ENCODE measurements at places on chromosomes 11 and 22.

GRCh38 chr11:2750682-2751522 lies 51.1 kb upstream of the KCNQ1OT1 start:
- DNase-seq = no peak

DNA sequence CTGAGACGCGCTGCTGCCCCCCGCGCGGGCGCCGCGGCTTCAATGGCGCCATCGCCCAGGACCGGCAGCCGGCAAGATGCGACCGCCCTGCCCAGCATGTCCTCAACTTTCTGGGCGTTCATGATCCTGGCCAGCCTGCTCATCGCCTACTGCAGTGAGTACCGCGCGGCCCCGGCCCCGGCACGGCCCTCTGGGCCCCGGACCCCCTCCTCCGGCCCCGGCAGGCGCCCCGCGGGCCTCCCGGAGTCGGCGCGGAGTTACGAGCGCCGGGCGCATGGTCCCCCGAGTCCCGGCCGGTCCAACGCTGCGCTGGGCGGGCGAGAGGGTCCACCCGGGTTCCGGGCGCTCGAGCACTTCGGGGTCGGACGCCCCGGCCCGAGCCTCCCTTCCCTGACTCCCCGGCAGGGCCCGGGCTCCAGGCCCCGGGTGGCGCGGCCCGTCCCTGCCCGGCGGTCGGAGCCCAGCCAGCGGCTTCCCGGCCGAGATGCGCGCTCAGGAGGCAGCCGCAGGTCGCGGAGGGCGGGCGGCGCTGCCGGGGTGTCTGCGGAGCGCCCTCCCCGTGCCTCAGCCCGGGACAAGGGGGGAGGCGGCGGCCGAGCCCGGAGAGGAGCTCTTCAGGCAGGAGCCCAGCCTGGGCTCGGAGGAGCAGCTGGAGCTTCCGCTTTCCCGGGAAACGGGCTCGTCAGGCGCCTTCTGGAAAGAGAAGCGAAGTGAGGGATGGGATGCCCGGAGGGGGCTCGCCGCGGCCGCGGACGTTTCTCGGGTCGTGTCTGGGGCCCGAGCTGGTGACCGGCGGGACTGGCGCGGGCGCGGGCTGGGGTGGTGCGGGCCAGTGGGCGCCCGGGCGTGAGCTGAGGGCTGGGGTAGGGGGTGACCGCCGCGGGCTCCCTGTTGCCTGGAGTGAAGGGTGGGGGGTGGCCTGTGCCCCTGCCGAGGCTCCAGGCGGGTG lies 1337.8 kb downstream of the BRD1 start:
- DNase-seq = no peak

- DNase-seq = no peak
These were observed 179.3 kb upstream of the RAG2 start for GRCh38 chr11:36777311-36777710.

GRCh38 chr11:76380159-76380976 lies 564 bp downstream of the THAP12 start:
- DNase-seq = no peak

GRCh38 chr11:34446386-34446785 lies 7.7 kb downstream of the CAT start:
- no peak for DNase-seq

- no peak for DNase-seq
These were observed 353.4 kb downstream of the TENM4 start for GRCh38 chr11:79087238-79087960.

DNA sequence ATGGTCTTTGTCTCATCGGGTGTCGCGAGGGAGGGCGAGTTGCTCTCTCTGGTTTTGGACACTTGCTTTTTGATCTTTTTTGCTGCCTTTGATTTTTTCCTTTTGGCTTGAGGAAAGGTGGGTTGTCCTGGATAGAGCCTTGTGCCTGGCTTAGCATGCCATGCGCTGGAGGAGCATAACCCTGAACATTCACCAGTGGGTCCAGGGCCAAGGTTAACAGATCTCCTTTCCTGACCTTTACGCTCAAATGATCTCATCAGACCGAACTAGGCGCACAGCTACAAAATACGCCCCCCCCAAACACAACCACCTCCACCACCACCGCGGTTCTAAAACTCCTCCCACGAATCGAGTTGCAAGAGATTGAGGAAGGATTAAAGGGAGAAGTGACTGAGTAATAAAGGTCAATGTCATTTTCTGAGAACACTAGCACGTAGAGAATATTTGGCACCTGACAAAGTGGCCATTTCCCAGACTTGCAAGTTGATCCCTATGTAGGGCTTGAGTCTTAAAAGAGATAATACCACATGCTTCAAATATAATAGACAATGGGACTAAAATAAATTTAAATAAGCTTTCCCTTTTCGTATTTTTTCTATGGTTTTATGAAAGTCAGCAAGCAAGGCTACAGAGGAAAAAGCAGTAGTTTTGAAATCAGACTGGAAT lies 48.7 kb upstream of the CADM1 start:
- no peak for DNase-seq

DNA sequence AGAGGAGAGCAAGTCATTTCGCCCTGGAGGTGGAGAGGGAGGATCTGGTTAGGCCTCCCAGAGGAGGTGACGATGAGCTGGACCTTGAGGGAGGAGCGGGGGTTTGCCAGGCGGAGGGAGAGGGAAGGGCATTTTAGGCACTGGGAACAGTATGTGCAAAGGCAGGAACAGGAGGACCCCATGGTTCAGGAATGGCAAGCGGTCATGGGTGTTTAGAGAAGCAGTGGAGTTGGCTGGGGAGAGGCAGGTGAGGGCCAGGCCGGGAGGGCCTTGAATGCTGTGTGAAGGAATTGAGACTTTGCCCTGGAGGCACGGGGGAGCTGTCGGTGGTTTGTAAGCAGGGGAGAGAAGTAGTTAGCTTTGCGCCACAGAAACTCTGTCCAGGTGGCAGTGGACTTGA lies 10.3 kb downstream of the PRDM11 start:
- no peak for DNase-seq

- DNase-seq = no peak
These were observed 10.8 kb downstream of the BLID start for GRCh38 chr11:122105044-122105758.

DNA sequence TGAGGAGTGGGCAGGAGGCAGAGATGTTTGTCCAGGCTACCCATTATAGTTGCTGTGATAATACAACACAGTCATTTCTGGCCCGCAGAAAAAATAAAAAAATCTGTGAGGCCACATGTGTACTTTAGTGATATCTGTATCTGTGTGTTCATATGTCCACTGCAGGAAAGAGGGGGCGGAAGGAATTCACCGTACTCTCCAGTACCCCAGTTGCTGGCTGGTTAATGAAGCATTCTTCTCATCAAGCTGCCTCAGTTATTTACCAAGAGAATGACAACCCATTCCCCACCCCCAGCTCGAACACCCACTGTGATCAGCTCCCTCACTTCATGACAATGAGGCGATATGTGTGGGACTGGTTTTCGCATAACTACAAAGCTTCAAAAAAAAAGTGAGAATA lies 309.3 kb downstream of the SOX6 start:
- no peak for DNase-seq

- no peak for DNase-seq
These were observed 142.3 kb downstream of the RBFOX2 start for GRCh38 chr22:35886309-35886708.

DNA sequence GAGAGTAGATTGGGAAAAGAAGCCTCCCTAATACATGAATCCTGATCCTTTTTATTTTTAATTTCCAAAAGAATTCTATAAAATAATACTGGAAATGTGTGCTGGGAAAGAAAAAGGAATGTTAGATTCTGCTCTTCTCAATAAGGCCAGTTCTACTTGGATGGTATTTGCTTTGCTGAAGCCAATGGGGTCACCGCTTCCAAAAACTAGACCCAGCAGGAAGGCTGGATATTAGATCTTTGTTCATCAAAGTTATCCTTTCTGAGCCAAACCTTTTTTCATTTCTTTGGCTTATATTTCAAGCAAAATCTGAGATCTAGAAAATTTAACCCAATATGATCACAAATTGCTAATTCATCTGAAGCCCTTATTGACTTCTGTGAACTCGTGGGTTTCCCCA lies 41.4 kb downstream of the SCUBE2 start:
- no peak for DNase-seq

GRCh38 chr22:40250608-40251007 lies 72.9 kb downstream of the TNRC6B start:
- no peak for DNase-seq

DNA sequence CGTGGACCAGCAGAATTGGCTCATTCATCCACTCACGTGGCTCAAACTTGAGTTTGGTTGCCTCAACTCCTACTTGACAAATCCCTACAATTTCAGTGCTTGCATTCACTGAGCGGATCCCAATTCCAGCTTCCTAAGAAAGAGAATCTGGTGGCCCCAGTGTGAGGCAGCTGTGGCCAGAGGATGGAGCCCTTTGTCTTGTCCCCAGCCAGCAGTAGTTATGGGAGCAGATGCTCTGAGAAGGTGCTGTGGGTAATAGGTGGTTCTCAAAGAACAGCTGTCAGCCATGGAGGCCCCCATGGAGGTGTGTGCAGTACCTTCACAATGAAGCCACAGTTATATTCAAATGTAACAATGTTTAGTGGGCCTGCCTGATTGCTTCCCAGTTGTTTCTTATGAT lies 39.3 kb downstream of the KREMEN1 start:
- no peak for DNase-seq

- DNase-seq = peak; percentile 79
These were observed 2.9 kb upstream of the FOSL1 start for GRCh38 chr11:65903068-65903481.

- no peak for DNase-seq
These were observed 7.2 kb upstream of the OAF start for GRCh38 chr11:120203626-120204025.
